ENCODE measurements at places on chromosomes 2 and 18.

GRCh38 chr2:8481463-8482009 is 200.3 kb upstream of the ID2 start:
- DNase-seq, result peak; percentile 18

- no peak for DNase-seq
These were observed 18.2 kb downstream of the GNLY start for GRCh38 chr2:85712336-85712735.

- no peak for DNase-seq
These were observed 45.4 kb downstream of the EXOC6B start for GRCh38 chr2:72780477-72780876.

DNA sequence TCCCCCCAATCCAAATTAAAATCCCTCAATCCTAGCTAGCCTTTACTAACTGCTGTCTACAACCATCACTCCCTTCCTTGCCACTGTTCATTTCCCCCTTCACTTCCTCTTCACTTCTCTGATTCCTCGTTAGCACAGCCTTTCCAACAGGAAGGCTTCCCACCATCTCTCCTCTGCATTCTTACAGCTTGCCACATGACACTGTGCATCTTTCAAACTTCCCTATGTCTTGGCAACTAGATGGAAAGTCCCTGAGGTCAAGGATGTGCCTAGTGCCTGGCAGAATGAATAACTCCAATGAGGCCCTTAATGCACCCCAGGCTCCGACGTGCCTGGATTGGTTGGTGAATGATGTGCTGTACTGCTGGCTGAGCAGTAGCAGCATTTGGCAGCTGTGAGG is 15.2 kb downstream of the SAP130 start:
- no peak for DNase-seq

GRCh38 chr2:118635891-118636290 is 211.6 kb downstream of the EN1 start:
- DNase-seq, result no peak

DNA sequence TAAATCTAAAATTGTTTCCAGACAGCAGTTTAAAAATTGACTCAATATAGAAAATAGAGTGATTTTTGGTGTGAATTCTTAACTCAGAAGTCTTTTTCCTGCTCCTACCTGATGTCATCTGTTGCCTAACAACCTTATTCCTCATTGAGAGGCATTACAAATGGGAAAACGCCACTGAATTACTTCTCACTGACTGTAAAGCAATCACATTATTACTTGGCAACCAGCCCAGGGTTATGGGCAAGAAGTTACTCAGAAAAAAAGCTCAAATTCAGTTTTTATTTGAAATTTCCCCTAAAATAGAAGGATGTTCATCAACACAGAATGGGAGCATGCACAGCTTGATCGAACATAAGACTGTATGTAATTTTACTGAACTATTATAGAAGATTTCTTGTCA is 201.8 kb upstream of the GULP1 start:
- no peak for DNase-seq

- no peak for DNase-seq
These were observed 18.1 kb upstream of the RPIA start for GRCh38 chr2:88673363-88673762.

DNA sequence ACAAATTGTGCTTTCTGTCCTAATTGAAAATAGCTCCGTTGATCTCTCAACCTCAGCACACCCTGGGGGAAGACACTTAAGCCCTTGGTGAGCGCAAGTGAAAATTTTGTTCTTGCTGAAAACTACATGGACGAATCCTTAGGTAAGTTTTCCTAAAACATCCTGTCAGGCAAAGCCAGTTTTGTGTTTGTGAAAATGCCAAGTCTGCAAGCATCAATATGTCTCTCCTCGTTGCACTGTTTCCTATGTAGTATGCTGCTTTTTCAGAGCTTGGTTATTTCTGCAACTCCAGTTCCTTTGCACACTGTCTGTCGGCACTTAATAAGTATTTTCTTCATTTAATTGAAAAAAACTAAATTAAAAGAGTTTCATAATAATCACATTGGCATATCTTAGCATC is 146.9 kb upstream of the POU3F3 start:
- no peak for DNase-seq

- DNase-seq, result no peak
These were observed 14.3 kb upstream of the ST8SIA5 start for GRCh38 chr18:46771141-46771540.

- no peak for DNase-seq
These were observed 58.1 kb downstream of the AGAP1 start for GRCh38 chr2:235551965-235552364.

DNA sequence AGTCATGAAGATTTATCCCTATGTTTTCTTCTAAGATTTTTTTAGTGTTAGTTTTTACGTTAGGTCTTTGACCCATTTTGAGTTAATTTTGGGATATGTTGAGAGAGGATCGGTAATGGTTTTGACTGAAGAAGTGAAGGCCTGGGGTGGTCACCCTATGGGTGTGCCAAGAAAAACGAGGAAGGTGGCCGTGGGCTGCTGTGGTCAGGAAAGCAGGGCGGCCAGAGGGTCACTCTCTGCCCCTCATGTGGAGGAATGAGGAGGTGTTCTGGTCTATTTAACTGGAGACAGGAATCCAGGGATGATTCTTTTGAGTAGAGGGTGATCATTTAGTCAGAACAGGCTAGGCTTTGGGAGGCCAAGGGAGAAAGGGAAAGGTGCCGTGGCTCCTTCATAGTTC is 50.7 kb downstream of the MYO7B start:
- no peak for DNase-seq

GRCh38 chr2:70710038-70710690 is 57.8 kb downstream of the ADD2 start:
- DNase-seq, result no peak

DNA sequence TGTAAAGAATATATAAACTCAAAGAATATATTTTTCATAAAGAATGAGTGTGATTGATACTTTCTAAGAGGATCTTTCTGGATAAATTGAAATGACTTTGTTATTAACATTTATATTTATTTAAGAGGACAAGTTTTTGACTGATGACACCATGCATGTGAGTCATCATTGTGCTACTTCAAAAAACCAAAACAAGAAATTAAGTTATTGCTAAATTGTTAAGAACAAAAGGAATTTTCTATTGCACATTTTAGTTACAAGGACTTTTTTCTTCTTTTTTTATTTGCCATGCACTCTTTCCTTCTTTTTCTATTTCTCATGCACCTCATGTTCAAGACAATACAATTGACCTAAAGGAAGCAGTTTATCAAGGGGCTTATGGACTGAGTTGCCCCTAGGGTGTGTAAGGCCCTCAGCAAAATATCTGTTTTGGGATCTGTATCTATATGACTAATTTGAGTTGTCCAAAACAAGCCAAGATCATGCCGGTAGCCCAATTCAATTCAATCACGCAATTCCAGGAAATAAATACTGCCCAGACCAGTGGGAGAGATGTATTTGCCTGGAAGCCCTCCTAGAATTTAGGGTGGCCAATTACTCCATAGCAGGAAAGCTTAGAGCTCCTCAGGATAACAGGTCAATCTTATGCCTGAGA is 654.3 kb downstream of the METTL4 start:
- no peak for DNase-seq

DNA sequence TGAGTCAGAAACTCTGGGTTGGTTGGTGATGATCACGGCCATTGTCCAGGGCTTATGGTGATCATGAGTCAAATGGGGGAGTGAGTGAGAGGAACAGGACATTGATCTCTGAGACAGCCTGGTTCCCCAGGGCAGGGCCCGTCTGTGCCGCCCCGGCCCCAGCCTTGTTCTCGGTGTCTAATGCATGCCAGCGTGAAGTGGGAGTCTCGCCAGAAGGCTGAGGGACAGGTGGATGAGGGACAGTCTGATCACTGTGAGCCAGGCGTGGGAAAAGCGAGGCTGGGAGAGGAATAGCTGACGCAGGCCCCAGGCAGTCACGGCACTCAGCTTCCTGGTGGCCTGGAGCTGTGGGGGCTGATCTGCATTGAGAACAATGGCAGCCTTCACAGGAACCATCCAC is 208.3 kb upstream of the HDAC4 start:
- no peak for DNase-seq

GRCh38 chr2:220076734-220077133 is 449.3 kb downstream of the SLC4A3 start:
- DNase-seq, result no peak

- no peak for DNase-seq
These were observed 188.4 kb downstream of the LOXHD1 start for GRCh38 chr18:46468426-46469180.

DNA sequence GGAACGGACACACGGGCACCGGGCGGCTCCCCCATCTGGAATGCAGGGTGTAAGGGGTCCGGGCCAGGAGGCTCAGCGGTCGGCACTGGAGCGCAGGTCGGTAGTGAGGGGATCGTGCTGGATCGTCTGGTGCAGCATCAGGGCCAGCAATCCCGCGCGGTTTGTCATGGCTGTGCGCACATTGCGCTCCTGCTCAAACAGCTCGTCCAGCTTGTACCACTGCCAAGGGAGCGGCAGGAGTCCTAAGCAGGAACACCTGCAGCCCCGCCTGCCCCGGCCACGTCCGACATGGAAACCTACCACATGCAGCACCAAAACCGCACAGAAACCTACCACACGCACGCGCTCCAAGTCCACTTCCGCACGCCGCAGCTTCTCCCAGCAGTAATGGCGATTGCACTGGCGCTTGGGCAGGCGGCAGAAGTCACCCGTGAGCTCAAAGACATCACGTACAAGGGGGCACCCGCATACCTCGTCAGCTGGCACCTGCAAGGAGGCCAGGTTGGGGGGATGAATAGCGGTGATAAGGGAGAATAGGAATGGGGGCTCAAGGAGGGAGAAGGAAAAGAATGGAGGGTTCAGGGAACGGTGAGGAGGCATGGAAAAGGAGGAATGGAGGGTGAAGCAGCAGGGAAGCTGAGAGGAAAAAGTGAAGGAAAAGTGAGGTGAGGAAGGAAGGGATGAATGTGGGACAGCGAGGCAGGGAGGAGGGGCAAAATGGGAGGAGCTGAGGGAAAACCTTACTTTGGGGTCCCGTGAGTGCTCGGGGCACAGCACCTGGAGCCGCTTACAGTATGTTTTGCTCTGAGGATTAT is 1.4 kb upstream of the MBD1 start:
- DNase-seq, result no peak

GRCh38 chr18:3451183-3451988 is 1.4 kb downstream of the TGIF1 start:
- DNase-seq, result peak; percentile 88

GRCh38 chr18:527146-527545 is 26.6 kb upstream of the COLEC12 start:
- no peak for DNase-seq

DNA sequence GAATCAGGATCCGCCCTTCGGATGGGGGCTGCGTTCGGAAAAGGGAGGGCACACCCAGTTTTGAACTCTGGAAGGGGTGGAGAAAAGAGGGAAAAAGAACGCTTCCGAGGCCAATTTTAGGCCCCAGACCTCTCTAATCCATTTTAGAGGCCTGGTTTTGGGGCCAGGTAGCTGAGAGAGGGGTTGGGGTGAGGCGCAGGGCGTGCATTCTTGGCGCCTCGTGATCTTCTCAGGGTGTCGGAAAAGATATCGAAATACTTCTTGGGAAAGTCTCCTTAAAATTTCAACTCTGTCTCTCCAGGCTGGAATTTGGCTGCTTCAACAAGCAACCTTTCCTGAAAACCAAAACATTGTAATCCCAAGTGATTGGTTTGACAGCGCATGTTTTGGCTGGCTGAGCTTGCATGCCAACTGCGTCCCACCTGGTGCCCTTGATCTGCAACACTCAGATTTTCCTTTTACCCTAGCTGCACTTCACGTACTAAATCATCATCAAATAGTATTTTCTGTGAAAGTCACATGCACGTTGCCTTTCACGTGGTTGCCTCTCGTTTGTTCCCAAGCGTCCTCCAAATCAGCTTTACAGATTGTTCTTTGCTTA is 864 bp upstream of the XPO1 start:
- peak; percentile 69 for DNase-seq

- no peak for DNase-seq
These were observed 100.0 kb downstream of the POLE4 start for GRCh38 chr2:75058427-75058826.

DNA sequence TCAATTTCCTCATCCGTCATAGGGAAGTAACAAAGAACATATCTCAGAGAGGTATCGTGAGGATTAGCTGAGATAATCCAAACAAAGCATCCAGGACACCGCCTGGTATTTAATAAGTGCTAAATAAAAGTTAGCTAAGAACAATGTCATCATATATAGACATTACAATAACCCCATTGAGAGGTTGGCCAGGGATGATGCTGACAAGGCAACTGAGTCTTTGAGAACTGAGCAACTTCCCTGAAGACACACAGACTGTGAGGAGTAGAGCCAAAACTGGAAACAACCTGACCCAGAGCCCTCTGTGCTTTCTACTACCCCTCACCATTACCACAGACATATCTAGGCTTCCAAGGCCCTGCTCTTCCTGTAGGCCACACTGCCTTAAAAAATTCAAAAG is 1.6 kb upstream of the DCTN1 start:
- no peak for DNase-seq

DNA sequence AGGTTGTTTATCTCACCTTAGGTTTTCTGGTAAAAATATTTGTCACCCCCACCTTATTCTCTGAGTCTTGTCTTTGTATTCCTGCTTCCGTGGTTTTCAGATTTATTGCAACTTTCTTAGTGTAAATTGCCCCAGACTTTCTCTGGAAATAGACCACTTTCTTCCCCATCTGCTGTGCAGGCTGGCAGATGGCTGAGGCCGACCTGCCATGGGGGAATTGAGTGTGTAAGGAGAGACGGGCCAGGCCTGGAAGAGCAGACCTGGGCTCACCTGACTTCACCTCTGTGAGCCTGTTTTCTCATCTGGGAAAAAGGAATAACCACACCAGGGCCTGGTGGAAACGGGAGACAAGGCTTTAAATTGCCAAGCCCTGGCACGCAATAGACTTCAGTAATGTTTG is 44.9 kb downstream of the ACKR3 start:
- DNase-seq, result no peak

DNA sequence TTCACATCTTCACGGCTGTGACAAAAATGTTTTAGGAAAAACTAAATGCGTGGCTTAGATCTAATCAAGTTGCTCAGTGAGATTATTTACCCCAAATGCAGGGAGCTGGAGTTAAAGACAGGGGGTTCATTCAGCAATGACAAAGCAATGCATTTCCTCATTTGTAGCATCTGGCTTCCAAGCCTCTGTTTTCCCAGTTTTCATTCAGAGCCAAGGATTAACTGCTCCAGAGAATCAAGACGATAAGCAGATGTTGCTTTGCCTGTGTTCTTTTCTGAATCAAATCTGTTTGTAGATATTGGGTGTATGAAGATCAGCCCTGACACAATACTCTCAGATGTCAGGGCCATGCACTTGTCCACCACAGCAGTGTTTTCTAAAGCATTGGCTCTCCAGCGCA is 147.4 kb upstream of the SIX2 start:
- no peak for DNase-seq

GRCh38 chr2:149385350-149385749 is 55.0 kb downstream of the LYPD6 start:
- DNase-seq, result no peak

- no peak for DNase-seq
These were observed 92.2 kb upstream of the SETBP1 start for GRCh38 chr18:44588508-44588907.
